ENCODE measurements at places on chromosomes 6 and 20.

- no peak for DNase-seq
These were observed 10.9 kb downstream of the ECHDC1 start for GRCh38 chr6:127332383-127332961.

GRCh38 chr6:74870403-74870802 lies 335.4 kb downstream of the COL12A1 start:
- no peak for DNase-seq

- DNase-seq, result no peak
These were observed 3.9 kb downstream of the SLA2 start for GRCh38 chr20:36642136-36642535.

DNA sequence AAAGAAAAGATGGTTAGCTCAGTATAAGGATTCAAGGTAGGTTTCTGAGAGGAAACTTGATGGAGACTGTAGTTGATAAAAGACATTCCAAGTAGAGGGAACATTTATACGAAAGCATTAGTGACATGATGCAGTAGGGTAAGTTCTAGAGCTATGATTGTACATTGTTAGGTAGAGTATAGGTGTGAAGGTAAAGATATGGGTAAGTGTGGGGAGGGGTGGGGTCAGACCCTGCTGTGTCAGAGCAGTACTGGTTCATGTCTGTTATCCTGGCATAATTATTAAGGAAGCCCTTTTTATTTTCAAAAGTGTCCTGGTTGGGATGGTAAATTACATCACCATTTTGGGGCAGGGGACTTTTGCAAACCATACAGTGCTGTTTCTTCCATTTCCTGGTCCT lies 635.8 kb downstream of the COL12A1 start:
- DNase-seq, result no peak

DNA sequence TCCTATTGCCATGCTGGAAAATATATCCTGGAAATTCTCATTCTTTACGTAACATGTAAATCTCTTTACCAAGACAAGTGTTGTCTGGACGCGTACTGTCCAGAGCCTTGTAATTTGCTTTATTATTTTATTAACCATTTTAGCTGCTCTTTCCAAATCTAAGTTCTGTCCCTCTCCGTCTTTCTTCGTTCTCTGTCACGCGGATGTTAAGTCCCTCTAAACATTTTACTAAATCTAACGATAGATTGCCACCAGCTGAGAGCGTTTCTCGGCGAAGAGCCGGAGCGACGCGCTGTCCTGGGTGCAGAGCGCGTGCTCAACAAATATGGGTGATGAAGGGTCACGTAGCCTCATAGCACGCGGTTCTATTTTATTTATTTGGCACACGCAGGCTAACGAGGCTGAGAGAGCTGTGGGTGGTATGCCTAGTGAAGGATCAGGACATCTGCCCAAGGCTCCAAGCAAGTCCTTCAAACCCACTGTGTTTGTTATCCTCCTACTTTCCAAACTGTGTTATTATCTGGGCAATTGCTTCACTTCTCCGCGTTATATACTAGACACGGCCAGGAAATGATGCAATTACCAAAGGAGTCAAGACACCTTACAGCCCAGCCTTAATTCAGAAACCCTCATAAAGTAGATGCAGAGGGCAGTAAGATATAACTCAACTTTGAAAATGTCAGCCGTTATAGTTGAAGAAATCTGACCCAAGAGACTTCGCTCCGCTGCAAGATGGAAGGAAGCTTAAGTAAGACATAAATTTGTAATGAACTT lies 10.0 kb upstream of the NCOA7 start:
- DNase-seq, result peak; percentile 51

DNA sequence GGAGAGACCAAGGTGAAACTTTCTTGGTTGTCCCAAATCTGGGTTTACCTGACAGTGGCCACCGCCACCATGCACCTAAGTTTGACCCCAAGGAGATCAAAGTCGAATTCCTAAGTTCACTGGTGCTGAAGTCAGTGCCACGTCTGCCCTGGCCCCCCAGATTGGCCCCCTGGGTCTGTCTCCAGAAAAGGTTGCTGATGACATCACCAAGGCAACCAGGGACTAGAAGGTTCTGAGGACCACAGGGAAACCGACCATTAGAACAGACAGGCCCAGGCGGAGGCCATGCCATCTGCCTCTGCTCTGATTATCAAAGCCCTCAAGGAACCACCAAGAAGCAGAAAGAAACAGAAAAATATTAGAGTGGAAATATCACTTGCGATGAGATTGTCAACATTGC lies 91.2 kb downstream of the DLL1 start:
- DNase-seq, result no peak

GRCh38 chr6:89081129-89081422 lies 525 bp downstream of the PNRC1 start:
- DNase-seq, result no peak

DNA sequence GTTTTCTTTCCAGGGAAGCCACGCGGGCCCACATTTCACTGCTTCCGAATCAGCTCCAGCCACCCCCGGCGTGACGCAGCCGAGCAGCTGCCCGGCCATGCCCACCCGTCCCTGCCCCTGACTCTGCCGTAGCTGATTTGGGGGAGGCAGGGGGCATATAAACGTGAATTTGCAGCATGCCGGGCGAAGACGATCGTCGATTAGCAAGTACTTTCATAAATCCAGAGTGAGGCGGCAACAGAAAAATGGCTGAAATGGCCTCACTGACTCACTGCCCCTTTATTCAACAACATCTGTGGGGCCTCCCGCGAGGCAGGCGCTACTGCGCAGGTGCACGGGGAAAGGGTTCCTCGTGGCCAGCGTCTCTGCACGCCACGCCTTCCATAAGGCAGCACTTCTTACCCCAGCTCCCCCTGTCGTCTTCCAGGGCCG lies 118.0 kb downstream of the DLL1 start:
- no peak for DNase-seq

DNA sequence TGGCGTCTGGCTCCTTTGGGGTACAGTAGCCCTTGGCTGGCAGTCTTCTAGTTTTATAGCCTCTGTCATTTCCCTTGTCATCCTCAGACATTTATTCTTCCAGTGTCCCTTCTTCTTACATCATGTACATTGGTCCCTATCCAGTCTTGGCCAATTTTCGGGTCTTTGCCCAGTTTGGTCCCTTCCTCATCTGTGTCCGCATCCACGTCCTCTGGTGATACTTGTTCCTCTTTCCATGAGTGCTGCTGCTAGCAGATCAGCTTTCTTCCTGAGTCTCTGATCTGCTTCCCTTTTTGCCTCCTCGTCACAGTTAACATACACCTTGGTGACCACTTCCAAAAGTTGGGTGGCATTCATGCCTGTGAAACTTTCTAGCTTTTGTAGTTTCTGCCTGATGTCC lies 86.2 kb upstream of the GPR6 start:
- no peak for DNase-seq

DNA sequence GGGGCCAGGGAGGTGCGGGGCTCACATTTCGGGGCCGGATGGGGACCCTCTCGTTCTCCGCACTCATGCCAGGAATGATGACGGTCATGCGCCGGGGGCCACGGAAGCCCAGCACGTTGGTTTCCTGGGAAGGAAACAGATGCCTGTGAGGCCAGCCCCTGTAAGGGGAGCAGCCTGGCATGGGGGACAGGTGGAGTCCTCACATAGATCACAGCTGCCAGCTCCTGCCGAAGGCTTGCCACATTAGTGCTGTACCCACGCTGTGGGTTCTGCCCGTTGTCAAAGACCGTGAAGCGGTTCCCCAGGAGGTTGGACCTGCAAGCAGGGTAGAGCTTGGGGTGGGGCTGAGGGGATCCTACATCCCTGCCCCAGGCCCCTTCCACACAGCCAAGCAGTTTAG lies 6.7 kb upstream of the TEAD3 start:
- no peak for DNase-seq

DNA sequence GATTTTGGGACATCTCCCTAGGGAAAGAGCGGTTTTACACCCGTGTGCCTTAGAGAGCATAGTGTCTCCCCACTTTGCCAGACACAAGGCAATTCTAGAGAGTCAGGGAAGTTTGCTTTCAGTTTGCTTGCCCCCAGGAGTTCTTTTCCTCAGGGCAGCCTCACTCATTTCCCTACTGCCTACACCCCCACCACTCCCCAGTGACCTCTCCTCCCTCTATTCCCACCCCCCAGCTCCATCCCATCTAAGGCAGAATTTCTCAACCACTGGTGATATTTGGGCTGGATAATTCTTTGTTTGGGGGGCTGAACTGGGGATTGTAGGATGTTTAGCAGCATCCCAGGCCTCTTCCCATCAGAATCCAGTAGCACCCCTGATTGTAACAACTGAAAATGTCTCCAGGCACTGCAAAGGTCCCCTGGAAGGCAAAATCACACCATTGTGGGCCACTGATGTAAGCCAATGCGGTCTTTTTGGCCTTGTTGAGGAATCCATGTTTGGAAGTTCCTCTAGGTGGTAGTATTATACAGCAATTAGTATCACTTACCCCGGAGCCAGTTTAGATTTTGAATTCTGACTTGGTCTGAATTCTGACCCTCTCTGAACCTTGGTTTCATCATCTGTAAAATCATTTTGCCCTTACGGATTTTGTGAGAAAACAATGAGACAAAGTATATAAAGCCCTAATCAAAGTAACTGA lies 1.3 kb downstream of the EPPIN start:
- DNase-seq, result no peak

GRCh38 chr6:51841626-51842025 lies 245.8 kb downstream of the PKHD1 start:
- DNase-seq, result no peak

DNA sequence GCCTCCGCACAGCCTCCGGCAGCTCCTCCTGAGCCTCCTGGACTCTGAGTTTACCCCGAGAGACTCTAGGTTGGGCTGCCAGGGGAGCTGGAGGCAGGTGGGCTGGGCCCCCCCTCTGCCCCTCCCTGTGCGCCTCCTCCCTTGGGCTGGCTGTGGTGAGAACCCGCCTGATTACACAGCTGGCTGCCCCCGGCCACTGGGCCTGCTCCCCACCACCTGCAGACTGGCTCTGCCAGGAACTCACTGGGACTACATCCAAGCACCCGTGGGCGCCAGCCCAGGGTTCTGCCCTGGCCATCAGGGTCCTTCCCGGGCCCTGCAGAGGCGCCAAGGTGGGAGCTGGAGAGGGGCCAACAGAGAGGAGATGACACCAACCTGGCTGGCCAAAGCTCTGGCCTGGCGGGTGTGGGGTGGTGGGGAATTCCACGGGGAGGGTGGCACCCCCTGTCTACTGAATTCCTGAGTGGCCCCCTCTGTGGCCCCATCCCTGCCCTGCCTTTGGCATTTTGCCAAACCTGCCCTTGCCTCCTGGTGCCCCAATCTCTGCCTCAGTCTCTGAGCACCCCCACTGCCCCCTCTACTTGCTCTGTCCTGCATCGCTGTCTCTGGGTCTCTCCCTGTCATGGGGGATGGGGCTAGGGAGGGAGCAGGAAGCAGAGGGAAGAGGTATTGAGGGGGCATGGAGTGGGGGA lies 21.9 kb upstream of the CDH22 start:
- no peak for DNase-seq

DNA sequence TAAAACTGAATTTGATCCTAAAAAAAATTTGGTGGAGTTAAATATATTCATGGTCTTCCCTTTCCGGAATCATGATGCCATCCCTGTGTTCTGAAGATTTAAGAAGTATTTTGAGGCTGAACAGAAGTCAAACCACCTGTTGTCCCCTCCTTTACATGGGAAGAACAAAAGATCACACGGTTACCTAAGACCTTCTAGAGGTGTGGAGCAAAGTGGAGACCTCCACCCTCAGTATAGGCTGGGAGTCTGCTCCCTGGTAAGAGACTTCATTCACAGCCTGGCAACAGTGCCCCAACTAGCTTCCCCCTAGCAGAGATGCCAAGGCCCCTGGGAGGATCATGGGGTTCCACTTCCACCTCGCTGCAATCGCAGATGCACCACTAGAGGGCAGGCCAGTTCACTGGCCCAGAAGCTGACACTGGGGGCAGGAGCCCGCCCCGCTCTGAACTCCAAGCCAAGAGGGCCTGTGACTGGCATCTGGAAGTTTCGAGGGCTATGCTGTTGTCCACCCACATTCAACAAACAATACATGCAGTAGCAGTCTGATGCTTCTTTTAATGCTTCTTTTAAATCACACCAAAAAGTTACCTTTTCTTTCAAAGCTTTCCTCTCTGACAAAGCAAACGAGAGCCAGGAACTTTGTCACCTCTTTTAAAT lies 19.5 kb upstream of the UBE2J1 start:
- peak; percentile 68 for DNase-seq

DNA sequence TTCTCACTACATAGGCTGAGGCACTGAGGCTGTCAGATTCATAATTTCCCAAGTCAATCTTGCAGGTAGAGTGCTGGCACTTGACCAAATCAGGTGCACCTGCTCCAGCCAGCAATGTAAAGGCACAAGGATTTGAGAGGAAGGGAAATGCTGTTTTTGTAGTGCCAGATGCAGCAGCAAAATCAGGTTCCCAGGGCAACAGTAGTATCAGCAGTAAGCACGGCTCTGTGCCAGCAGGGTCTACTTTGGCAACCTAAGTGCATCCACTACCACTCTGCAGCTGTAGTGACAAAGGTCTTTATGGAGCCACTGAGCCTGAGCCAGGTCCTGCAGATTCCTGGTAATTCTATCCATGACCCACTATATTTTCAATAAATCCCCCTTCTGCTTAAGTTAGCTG lies 329.5 kb downstream of the TPBG start:
- no peak for DNase-seq

GRCh38 chr6:116307001-116307400 lies 27.3 kb upstream of the TSPYL1 start:
- DNase-seq, result no peak

DNA sequence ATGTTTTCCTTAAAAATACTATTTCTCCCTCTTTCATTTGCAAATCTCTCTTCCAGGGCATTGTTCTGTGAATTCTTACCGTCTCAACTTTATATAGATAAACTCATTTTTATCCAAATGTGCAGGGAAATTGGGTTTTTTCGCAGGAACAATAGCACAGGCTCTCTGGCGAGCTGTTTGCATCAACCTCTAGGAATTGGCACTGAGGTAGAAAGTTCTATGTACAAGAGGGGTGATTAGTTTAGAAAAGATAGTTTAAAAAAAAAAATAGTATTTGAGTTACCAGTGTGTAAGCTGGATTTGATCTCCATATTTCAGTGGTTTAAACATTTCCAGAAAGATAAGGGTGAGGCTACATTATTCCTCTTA lies 129.7 kb upstream of the BTN3A2 start:
- no peak for DNase-seq

GRCh38 chr6:150417899-150418826 lies 49.4 kb downstream of the IYD start:
- DNase-seq, result peak; percentile 21

- no peak for DNase-seq
These were observed 9.7 kb upstream of the THBS2 start for GRCh38 chr6:169263374-169263773.

DNA sequence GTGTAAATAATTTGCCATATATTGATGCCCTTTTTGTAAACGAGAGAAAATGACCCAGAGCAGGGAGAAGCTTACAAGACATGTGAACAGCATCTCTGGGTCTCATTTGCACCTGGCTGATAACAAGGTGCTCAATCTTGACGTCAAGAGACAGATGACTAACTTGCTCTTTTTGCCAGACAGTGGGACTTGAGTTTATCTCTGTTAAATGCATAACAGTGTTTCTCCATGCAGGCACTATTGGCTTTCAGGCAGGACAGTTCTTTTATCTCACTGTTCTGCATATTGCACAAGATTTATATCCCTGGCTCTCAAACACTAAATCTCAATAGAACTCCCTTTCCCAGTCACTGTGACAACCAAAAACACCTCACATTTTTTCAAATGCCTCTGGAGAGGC lies 56.4 kb downstream of the RFX6 start:
- no peak for DNase-seq
